ENCODE measurements at places on chromosomes 3 and 15.
A peak's percentile ranks its signal among the peaks of the same experiment; 100 is the strongest.

DNA sequence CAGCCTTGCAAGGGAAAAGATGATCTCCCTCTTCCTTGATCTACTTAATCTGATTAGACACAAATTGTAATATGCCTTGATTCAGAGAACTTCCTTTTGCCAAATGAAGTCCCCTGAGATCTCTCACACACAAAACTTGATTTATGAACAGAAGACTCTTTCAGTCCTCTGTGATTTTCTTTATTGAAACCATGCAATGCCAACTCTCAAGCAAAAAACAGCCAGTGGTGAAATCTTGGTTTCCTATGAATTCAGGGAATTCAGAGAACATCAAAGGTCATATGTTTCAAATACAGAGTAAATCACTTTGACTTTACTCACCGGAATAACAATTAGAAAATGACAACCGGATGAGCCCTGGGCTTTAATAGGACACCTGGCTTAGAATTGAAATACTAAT, 211.7 kb downstream of the ABHD5 start:
- no peak for DNase-seq

GRCh38 chr3:51434746-51435327, 43.8 kb downstream of the RBM15B start:
- peak; percentile 66 for DNase-seq

DNA sequence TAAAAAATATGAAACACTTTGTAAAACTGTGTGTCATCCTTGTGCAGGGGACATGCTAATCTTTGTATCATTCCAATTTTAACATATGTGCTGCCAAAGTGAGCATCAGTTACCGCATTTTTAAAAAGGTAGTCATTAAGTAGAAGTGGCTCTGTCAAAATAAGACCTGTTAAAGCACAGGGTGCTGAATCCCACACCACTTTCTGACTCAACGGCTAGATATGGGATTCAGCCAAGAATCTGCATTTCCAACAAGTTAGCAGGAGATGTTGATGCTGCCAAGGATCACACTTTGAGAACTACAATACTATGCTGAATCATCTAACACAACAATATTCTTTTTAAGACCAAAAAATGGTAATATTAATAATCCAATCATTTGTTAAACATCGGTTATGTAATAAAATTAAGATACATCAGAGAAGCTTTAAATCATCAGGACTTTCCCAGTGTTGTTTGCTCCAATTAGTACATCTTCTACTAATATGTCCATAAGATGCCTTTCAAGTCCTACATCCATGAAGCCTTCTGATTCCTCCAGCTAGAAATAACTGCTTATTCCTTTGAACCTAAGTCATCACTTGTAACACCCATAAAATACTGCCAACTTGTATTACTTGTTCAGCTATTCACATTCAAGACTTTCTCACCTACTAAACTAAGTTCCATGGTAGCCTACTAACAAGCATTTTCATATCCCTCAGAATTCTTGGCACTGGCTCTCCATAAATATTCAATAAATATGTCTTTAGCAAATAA, 71.1 kb downstream of the TBL1XR1 start:
- peak; percentile 49 for DNase-seq

DNA sequence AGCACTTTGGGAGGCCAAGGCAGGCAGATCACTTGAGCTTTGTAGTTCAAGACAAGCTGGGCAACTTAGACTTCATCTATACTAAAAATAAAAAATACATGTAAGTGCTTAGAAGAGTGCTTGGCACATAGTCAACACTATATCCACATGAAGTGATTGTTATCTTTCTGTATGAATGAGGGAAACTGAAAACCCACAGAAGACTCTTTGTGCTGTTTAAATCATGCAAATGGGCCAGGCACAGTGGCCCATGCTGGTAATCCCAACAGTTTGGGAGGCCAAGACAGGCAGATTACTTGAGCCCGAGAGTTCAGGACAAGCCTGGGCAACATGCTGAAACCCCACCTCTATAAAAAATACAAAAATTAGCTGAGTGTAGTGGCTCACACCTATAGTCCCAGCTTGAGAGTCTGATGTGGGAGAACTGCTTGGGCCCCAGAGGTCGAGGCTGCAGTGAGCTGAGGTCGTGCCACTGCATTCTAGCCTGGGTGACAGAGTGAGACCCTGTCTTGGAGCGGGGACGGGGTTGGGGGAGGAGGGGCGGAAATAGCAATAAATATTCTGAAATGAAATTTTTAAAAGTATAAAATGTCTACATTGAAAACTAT, 129.7 kb downstream of the NR2E3 start:
- no peak for DNase-seq

DNA sequence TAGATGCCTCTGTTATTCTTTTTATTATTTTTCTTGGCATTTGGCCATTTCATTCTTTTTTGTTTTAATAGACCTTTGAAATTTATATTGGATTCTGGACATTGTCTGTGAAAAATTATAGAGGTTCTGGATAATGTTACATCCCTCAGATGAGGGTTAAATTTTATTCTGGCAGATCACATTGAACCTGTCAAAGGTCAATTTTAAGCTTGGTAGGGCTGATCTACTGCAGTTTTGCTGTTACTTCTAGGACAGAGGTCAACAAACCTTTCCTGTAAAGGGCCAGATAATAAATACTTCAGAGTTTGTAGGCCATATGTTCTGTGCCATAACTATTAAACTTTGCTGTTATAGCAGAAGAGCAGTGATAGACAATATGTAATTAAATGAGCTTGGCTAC, 318.9 kb upstream of the DPPA4 start:
- DNase-seq: no peak

DNA sequence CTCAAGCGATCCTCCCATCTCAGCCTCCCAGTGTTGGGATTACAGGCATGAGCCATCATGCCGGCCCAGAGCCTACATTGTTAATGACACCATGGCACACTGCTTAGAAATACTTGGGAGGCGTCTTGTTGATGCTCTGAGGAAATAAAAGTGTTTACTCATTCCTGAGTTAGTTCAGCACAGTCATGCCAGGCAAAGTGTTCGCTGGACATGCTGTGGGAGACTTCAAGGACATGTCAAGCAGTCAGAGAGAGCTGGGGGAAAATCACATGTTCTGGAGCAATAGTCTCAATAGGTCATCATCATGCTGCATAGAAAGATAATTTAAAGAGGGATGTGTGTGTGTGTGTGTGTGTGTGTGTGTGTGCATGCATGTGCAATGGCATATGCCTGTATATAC, 37.5 kb downstream of the TTC23 start:
- no peak for DNase-seq

- DNase-seq: no peak
Measured at GRCh38 chr3:112360561-112360960, 27.6 kb downstream of the CD200 start.

GRCh38 chr15:99371180-99372103, 120.2 kb downstream of the LRRC28 start:
- DNase-seq: peak; percentile 37

DNA sequence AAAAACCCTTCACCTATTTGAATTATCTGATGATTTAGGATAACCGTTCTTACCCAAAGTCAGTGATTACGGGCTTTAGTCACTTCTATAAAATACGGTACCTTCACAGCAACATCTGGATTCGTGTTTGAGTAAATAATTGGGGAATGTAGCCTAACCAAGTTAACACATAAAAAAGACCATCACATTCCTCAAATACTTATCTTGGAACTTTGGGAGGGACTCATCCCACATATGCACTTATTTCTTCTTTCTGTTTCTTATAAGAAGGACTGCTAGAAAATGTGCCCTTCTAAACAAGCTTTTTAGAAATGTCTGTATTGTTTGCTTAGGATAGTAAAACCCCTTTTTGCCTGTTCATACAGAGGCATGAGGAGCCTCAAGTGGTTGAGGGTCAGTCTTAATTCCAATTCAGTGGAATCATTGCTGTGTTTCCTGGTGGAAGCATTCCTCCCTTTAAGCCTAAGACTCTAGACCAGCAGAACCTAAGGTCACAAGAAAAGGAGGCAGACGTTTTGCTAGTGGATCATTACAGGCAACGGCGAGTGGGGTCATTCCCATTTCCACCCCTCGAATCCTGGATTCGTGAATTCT, 67.5 kb downstream of the TMEM44 start:
- peak; percentile 64 for DNase-seq

- no peak for DNase-seq
Measured at GRCh38 chr15:64892847-64893403, 18.8 kb upstream of the ANKDD1A start.

- DNase-seq: no peak
Measured at GRCh38 chr3:34268032-34268709, 469.7 kb downstream of the PDCD6IP start.

DNA sequence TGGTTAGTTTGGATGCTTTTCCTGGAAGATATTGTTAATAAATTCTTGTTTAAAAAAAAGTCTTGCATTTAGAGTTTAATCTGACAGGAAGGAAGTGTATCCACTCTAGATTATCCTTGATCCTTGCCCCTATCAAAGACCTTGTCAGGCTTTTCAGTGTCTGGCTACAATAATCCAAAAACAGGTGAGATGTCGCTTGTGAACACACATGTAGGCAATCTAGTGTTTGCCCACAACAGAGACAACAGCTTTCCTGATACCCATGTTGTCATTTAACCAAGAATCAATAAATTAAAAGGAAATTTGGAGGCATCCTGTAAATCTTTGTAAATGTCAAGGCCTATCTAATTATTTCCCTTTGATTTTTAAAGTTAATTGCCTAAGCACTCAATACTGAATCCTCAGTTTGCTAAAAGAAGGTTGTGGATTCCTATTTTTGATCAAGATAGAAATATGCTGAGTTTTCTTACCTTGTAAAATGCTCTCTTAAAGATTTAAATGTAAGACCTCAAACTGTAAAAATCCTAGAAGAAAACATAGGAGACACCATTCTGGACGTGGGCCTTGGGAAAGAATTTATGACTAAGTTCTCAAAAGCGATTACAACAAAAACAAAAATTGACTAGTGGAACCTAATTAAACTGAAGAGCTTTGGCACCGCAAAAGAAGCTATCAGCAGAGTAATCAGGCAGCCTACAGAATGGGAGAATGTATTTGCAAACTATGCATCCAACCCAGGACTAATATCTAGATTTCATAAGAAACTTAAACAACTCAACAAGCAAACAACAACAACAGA, 207.7 kb downstream of the NAALADL2 start:
- no peak for DNase-seq

DNA sequence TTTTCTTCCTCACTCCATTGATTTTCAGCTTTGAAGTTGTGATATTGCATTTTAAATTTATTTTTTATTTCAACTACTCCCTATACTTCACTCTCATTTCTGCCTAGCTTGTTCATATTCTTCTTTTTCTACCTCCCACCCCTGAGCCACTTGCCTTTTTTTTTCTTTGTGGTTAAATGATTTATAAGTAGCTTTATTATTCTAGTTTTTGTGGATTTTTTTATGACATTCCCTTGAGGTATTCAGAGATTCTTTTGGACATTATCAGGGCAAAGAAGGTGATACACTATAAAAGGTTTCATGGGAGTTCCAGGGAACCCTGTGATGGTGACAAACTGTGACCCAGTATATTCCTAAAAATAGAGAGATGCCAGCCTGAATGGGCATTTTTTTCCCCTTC, 3.3 kb downstream of the C15orf61 start:
- DNase-seq: no peak

DNA sequence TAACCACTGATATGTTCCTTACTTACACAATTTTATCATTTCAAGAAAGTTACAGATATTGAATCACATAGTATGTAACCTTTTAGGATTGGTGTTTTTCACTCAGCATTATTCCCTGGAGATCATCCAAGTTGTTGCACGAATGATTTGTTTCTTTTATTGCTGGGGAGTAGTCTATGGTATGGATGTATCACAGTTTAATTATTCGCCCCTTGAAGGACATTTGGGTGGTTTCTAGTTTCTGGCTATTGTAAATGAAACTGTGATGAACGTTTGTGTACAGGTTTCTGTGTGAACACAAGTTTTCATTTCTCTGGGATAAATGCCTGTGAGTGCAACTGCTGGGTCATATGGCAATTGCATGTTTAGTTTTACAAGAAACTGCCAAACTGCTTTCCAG, 68.8 kb downstream of the NMNAT3 start:
- DNase-seq: no peak

DNA sequence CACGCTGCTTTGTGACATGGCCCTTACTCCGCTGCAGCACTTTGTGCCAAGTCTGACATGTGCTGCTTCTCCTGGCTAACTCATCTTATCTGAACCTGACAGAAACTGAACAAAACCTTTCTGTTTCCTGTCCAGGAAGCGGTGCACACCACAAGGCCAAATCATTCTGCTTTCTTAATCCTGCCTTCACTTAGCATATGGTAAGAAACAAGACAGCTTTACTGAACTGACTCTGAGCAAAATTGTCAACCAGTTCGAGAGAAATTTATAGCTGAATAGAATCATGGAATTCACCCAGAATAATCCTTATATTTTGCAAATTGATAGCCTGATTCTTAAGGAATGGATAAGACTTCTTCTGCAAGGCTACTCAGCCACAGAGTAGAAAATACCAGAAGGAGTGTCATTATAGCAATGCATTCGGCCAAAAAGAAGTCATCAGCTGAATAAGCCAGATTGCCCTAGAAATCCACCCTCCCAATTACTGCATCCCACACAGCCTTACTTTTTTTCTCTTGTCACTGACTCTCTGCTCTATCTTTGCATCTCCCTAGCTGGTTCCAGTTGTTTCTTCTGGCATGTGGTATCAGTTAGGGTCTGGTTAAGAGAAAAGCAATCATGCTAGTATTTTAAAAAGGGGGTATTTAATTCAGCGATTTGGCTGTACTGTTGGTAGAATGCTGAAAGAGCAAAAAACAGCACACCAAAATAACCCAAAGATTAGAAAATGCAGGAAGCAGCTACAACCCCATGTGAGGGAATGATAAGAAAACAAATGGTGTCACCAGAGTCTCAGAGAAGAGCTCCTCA, 41.6 kb upstream of the STRIT1 start:
- no peak for DNase-seq

DNA sequence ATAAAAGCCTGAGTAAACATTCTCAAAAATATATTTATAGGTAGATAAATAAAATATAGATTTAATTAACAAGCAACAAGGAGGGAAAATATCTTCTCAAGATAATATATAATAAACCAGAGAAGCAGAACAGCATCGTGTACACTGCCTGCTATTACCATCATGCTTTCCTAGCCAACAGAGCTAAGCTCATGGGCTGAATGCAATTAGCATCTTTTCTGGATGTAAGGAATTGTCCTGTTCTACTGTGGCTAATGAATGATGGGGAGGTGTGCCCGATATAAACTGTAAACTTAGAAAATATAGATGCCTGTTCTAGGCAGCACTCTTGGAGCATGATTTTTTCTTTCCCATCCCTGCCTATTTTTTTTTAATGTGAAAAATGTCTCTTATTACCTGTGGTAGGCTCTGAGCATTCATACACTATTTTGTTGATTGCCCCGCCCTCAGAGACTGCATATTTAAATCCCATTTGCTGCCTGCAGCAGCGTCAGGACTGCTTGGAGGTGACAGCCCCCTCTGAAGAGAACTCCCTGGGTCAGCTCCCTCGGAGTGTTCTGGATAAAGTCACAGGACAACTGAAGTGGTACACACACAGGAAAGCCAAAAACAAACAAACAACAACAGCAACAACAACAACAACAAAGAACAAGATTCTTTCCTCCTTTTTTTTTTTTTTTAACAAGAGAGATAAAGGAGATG, 312.3 kb downstream of the SATB1 start:
- DNase-seq: no peak

GRCh38 chr15:53695365-53695764, 64.1 kb downstream of the WDR72 start:
- DNase-seq: no peak

DNA sequence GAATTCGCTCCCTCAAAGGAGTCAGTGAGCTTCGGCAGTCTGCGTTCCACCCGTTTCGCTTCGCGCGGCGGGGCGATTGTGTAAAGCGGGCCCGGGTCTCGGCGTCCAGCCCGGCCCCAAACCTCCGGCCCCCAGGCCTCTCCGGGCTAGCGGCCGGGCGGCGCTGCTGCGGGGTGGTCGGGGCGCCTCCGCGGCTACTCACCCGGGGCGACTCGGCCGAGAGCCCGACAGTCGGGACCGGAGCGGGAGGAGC, 412 bp downstream of the CHDH start:
- DNase-seq: no peak
